ENCODE measurements at places on chromosomes 7 and 10. TPM values are rescaled to one million over a fixed set of nuclear protein-coding genes. Genes with fewer than 3 reads are reported as not detected.

Gene SFMBT2
- total RNA-seq: 5.8 TPM

Gene PSD
- 7.5 TPM for total RNA-seq

Gene TRIL
- 21.8 TPM for total RNA-seq

Gene BICC1
- 30.3 TPM for total RNA-seq

Gene ARMH3
- 16.6 TPM for total RNA-seq

Gene PAPOLB
- total RNA-seq: 0.30 TPM

Gene TMEM273
- 12.0 TPM for total RNA-seq

Gene ZNF425
- 2.4 TPM for total RNA-seq

Gene A1CF
- total RNA-seq: not detected

Gene PMS2
- total RNA-seq: 13.0 TPM

Gene BTBD16
- 1.3 TPM for total RNA-seq

Gene H2BK1
- total RNA-seq: not detected

Gene CYP2C19
- 0.69 TPM for total RNA-seq

Gene LIPJ
- 0.49 TPM for total RNA-seq

- DNase-seq: no peak
Measured at GRCh38 chr7:151632750-151633515, 113.2 kb upstream of the RHEB start.

DNA sequence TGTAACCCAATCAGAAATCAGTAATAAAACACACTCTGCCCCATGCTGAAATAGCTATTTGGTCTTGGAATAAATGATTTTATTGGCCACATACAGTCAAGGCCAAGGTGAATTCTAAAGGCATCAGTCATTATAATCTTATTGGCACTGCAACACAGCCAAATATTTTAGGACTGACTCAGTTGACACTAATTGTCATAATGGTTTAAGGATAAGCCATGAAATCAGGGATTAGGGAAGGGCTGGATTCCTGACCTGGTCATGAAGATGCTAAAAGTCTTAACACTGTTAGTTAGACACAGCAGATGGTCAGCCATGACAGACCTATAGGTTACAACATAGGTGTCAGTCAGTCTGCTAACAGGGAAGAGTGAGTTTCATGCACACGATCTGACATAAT lies 330.3 kb upstream of the NPSR1 start:
- no peak for DNase-seq

DNA sequence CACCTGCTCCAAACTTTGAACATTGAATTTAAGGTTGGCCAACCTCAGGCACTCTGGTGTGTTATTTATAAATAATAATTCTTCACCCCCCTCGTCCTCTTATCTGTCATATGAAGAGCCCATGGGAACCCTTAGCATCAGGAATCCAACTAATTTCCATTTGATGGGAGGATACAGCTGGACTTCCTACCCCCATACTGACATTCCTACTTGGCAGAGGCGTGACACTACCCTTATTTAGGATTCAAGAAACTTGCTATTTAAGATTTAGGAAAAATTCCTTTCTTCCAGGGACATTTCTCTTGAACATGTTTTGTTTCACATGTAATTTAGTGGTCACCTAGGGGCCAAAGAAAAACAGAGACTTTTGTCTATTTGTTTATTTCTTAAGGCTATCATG lies 171.9 kb upstream of the NRP1 start:
- no peak for DNase-seq

GRCh38 chr7:73560109-73560835 lies 2.8 kb upstream of the BCL7B start:
- DNase-seq: peak; percentile 27

GRCh38 chr10:94232711-94233383 lies 129.9 kb downstream of the NOC3L start:
- DNase-seq: no peak

DNA sequence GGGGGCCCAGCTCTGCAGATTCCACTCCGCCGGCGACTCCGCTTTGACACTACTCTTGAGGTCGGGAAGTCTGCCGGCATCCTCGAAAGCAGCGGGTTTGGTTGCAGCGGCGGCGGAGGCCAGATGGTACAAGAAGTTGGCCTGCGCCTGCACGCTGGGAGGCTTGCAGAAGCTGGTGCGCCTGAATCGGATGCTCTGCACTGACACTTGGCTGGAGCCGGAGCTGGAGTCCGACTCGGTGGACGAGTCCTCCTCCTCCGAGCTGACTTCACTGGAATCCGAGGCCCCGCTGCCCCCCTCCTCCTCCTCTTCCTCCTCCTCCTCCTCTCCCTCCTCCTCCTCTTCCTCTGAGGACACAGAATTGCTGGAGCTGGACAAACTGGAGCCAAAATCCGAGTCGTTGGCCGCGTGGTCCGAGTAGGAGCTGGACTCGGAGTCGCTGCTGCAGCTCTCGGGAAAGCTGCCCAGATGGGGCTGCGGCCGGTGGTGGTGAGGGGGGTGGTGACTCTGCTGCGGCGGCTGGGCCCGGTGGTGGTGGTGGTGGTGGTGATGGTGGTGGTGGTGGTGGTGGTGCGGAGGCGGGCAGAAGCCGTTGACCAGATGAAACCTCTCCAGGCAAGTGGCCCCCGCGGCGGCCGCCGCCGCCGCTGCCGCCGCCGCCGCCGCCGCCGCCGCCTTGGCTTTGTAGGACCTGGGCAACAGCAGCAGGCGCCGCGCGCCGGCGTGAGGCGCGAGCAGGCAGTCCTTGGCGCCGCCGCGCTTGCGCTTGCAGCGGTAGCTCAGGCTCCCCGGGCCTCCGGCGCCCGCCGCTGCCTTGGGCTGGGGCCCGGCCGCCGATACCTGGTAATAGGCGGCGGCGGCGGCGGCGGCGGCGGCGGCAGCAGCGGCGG lies 9.0 kb downstream of the SKIDA1 start:
- no peak for DNase-seq

GRCh38 chr10:123519861-123520260 lies 146.3 kb upstream of the GPR26 start:
- DNase-seq: no peak

DNA sequence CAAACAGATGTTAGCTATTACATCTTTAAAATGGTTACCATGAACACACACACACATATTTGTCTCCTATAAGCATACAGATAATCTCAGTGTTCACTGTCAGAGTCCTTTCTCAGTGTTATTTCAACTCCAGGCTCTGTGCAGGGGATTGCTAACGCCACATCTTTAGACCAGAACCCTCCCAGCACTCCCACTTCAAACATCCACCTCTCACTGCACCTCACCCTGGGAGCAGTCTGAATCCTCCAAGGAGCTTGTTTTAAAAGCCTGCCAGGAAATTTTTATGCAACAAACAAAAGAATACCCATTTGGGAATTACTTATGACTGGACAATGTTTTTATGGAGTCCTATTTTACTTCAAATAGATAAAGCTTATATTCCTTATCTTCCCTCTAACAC lies 107.4 kb downstream of the PARD3 start:
- peak; percentile 29 for DNase-seq

DNA sequence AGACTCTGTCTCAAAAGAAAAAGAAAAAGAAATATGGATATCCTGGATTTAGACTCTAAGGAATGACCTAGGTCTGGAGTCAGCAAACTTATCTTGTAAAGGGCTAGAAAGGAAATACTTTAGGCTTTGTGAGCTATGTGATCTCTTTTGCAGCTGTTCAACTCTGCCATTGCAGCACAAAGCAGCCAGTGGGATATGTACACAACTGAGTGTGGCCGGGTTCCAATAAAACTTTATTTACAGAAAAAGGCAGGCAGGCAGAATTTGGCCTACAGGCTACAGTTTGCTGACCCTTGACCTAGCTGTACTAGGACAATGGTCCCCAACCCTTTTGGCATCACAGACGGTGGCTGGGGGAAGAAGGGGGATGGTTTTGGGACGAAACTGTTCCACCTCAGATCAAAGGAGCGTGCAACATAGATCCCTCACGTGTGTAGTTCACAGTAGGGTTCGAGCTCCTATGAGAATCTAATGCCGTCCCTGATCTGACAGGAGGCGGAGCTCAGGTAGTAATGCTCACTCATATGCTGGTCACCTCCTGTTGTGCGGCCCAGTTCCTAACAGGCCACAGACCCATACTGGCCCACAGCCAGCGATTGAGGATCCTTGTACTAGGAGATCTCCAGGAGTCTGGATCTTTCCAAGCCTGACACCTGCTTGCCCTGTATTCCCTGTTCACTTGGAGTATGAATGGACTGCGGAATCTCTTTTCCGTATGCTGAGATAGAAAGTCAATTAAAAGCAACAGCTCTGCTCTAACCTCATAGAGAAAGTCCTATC lies 63.0 kb downstream of the CUL1 start:
- DNase-seq: no peak

GRCh38 chr7:24733414-24734060 lies 23.7 kb downstream of the GSDME start:
- no peak for DNase-seq

DNA sequence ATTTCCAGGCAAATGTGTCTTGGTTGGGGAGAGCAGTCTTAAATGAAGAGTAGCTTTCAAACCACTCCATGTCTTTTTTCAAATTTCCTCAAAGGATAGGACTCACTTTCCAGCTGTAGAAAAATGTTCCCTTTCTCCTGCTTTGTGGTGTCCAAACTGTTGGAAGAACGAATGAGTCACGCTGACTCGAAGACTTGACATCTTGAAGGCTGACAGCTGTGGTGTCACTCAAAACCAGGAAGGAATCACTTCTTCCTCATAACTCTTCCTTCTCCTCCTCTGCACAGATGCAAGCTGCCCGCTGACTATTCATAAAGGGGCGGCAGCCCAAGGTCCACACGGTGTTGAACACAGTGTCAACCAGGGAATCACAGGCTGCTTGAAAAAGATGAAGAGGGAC lies 19.2 kb downstream of the PLA2G12B start:
- DNase-seq: no peak

GRCh38 chr7:13021566-13022300 lies 334.3 kb downstream of the ARL4A start:
- DNase-seq: no peak

DNA sequence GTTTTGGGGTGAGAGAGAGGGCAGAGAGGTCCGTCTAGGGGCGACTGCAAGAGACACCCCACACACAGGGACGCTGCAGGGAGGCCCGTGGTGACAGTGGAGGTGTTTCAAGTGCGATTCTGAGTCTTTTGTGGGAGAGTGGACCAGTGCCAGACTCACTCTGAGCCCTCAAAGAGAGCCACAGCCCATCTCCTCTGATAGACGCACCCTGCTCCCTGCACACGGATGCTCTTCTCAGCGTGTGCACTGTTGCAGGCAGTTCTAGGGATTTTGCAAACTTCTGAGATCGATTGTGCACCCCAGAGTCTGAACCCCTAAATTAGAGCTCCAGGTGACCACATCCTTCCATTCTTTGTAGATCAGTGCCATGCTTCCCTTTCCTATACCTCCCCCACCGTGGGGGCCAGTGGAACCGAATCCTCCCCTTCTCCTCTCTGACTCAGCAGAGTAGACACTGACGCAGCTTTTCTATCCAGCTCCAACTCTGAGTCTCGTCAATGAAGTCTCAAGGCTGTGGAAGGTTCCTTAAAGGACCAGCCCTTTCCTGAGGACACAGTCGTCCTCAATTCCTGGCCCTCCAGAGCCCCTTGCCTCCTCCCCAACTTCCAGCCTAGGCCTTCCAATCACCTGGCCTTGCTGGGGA lies 83.8 kb downstream of the TMEM130 start:
- no peak for DNase-seq

DNA sequence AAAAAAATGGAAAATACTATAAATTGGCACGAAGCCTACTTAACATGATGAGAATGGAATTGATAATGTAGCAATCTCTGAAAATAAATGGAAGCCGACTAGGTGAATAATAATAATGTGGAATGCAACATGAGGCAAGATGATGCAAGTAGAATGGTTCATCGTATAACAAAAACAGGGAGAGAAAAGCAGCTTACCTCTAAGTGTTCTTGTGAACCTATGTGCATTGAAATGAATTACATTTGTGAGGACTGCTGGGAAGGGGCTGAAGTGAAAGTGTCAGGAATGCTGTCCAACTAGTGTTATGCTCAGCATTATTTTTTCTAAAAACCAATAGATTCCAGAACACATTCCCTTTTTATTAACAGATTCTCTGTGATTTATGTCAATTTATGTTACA lies 440.6 kb upstream of the LRRN3 start:
- DNase-seq: no peak

- no peak for DNase-seq
Measured at GRCh38 chr10:36188461-36188860, 546.4 kb upstream of the FZD8 start.

GRCh38 chr7:130299866-130300265 lies 6.9 kb downstream of the CPA4 start:
- DNase-seq: peak; percentile 94

- DNase-seq: no peak
Measured at GRCh38 chr10:132345345-132345744, 13.4 kb downstream of the LRRC27 start.

- DNase-seq: peak; percentile 53
Measured at GRCh38 chr10:80405626-80406025, 2.7 kb upstream of the PRXL2A start.

DNA sequence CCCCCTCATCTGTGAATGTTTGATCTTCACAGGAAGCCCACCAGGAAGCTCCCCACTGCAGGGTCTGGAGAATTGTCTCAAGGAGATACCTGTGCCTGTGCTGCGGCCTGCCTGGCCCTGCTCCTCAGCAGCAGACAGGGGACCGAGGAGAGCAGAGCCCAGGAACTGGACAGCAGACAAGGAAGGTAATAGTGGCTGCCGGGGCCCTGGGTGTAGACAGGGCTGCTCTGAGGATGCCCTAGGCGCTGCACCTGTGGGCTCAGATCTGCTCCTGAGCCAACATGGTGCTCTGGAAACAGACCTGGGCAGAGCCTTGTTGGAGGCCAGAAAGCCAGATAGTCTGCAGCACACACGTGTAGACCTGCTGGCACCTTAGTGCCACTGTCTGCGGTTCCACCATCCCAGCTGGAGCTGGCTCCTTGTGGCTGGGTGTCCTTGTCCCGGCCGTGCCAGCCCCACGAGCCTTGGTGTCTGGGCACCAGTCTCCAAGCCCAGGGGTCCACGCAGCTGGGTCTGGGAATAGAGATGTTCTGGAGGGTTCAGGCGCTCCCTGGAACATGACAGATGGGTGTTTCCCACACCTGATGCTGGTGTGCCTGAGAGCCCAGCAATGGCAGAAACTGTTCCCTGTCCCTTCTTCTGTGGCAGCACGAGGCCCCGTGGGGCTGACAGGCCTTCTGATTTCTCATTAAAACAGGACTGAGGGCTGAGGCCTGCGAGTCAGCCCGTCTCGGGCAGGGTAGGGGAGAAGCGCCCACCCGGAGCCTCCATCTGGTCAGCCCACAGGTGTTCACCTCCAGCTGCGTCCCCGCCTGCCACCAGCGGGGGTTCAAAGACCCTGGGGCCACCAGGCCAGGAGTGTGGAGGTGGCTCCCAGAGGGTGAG lies 44.7 kb downstream of the ZNF467 start:
- no peak for DNase-seq

GRCh38 chr7:1886361-1887064 lies 216.4 kb downstream of the ELFN1 start:
- no peak for DNase-seq

- no peak for DNase-seq
Measured at GRCh38 chr7:154996756-154997155, 6.2 kb downstream of the PAXIP1 start.

- peak; percentile 49 for DNase-seq
Measured at GRCh38 chr10:30028006-30028737, 31.2 kb downstream of the JCAD start.

GRCh38 chr10:15719049-15719898 lies 448 bp downstream of the ITGA8 start:
- DNase-seq: no peak
